Stimulated activated naive CD4-positive, alpha-beta T cell treated with Interleukin-2 at 50 U/mL for 16 hours (primary cell): ENCODE measurements at places on chromosomes 5 and 9.
A peak's percentile ranks its signal among the peaks of the same experiment; 100 is the strongest.

DNA sequence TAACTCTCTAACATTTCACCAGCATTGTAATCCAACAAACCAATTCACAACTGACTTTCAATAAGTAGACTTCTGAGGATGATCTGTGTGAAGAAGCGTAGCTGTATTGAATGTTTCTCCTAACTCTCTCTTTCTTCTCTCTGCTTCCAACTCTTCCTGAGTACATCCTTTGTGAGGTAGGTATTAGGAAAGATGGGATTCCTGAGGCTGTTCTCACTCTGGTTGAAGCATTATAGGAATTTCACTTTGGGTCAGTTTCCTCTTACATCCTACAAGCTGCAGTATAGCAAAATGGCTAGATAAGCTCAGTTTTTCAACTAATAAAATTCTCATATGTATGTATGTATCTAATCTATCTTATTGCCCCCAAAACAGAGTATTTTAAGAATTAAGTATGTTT lies 702.8 kb downstream of the CETN3 start:
- DNase-seq, result no peak

DNA sequence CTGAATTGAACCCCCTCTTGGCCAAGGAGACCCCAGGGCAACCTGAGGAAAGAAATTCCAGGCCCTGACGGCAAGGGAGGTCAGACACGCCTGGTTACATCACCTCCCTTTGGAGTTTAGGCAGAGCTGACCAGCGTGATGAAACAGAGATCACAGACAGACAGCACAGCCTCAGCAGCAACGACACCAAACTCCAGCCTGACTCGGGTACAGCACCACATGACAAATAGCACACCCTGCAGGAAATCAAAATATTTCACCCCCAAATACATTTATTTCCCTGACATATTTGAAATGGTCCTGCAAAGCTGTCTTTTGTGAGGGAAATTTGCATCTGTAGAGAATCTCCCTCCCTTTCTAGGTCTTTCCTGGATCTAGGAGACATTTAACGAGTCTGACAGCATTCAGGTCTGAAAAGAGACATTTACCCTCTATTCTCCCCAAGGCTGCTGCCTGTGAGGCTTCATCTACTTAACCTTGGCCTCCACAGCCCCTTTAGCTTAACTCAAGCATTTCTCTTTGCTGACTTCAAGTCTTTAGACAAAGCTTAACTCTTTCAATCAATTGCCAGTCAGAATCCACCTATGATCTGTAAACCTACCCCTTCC lies 2.6 kb downstream of the QSOX2 start:
- DNase-seq, result no peak

DNA sequence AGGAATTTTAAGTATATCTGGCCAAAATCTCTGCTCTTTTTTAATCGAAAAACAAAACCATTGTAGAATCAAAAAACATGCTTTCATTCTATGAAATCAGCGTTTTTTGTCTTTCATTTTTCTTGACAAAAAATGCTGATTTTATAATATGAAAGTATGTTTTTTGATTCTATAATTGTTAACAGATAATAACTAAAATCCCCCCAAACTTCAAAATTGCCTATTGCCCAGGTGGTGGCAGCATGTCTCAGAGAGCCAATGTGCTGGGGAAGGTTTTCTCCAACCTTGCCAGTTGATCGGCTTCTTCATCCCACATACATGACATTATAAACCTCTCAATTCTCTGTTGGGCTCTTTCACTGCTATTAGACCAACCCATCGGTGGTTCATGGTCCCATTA lies 5.1 kb upstream of the SMIM15 start:
- DNase-seq, result no peak

- DNase-seq, result no peak
Observed at GRCh38 chr5:59066367-59067163, 483.7 kb downstream of the RAB3C start.

GRCh38 chr5:128317481-128317880 lies 220.6 kb downstream of the FBN2 start:
- DNase-seq, result no peak

DNA sequence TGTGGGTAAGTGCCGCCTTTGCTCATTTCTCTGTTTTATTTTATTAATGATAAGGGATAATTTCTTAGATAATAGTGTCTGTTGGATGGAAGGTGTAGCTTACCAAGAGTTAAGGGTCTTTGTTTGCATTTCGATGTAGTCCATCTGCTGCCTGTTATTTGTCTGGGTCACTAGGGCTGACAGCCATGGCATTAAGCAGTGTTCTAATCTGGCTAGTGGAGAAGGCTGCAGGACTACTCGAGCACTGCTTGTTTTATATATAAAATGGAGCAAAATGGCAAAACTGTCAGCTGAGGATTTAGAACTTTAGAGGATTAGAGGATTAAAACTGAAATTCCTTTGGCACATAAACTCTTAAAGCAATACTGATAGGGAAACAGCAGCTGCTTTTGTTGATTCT lies 67.5 kb downstream of the C7 start:
- DNase-seq, result no peak

- no peak for DNase-seq
Observed at GRCh38 chr9:129623331-129623730, 2.4 kb upstream of the C9orf50 start.

DNA sequence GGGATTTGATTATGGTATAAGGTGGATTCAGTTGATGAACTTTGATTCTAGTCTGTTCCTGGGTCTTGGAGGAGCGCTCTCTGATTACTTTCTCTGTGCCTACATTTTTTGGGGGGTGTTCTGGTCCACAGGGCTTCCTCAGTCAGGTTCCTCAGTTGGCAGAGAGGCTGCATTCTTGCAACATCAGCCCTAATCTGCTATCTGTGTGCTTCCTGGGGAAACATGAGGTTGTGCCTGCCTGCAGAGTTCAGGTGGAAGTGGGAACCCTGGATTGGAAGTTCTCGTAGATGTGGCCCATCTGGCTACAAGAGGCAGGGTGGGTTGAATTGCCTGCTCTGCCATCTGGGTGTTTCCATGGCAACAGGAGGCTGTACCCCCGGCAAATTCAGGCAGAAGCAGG lies 24.5 kb downstream of the POLK start:
- no peak for DNase-seq

- no peak for DNase-seq
Observed at GRCh38 chr5:132639706-132640130, 18.3 kb upstream of the IL13 start.

GRCh38 chr5:175246242-175246888 lies 197.6 kb downstream of the DRD1 start:
- peak; percentile 1 for DNase-seq

GRCh38 chr9:35914301-35914807 lies 5.1 kb downstream of the SPAAR start:
- no peak for DNase-seq

DNA sequence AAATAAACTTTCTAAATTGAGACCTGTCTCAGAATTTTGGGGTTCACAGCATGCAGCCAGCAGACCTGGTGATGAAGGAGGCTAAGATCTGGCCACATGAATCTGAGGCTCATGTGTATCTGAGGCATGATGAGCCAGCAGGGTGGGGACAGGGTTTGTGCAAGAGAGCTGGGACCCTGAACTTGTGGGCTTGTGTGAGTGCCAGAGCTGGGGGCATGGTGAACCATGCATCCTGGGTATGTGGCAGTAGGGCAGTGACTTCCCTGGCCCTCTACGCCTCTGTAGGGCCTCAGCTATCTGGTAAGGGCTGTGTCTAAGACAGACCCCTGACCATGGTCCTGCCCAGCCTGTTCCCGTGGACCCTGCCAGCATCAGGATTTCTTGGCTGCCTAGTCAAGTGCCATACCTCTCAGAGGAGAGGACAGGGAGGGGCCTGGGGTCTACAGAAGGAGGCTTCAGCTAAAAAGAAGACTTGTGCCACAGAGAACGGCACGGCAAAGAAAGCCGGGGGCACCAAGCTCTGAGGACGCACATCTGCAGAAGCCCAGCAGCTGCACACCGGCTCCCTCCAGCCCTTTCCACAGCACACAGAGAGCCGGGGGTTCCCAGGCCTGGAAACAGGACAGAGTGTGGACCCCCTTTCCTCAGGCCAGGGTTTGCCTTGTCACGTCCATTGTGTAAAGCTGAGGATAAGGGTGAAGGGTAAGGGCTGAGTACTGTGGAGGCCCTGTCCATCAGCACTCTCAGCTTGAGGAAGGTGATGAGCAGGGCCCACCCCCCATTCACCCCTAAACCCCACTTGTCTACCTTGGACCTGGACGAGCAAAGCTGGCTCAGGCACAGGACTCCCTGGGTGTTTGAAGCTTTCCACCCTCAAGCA lies 130.1 kb downstream of the MRPL36 start:
- DNase-seq, result no peak

GRCh38 chr5:169433221-169433651 lies 132.3 kb upstream of the SLIT3 start:
- DNase-seq, result no peak

DNA sequence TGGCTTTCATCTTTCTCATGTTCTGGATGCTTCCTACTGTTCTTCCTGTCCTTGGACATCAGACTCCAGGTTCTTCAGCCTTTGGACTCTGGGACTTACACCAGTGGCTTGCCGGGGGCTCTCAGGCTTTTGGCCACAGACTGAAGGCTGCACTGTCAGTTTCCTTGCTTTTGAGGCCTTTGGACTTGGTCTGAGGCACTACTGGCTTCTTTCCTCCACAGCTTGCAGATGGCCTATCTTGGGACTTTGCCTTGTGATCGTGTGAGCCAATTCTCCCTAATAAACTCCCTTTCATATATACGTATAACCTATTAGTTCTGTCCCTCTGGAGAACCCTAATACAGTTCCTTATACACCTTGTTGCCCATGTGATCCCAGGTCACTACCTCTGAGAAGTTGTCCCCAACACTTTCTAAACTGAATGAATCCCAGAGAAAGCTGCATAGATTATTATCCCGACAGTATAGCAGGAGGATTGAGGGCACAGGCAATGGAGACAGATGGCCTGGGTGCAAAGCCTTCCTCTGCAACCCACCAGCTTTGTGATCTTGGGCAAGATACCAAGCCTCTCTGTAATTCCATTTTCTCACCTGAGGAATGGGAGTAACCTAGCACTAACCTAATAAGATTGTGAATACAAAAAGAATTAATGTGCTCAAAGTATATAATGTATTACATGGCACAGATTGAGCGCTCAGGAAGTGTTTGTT lies 449.6 kb upstream of the BRINP1 start:
- no peak for DNase-seq

GRCh38 chr5:31502506-31502905 lies 29.4 kb downstream of the DROSHA start:
- no peak for DNase-seq

DNA sequence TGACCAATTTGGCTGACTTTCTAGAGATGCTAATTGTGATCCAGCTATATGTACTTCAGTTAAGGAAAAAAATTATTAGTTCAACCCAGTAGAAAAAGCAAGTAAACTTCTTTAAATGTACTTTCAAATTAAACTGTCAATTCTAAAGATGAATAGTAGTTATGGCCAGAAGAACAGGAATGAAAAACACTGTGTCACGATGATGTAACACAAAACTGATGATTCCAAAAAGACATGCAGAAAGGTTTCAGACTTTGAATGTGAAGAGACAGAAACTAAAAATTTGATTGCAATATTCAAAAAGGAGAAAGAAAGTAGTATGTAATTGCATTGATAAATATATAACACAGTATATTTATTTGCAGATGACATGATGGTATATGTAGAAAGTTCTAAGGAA lies 127.3 kb upstream of the NR4A3 start:
- DNase-seq, result no peak

- DNase-seq, result no peak
Observed at GRCh38 chr5:143116814-143117213, 286.7 kb downstream of the NR3C1 start.

- DNase-seq, result no peak
Observed at GRCh38 chr9:114824110-114824509, 18.3 kb upstream of the TNFSF15 start.

GRCh38 chr5:72166070-72166979 lies 59.0 kb downstream of the MAP1B start:
- no peak for DNase-seq

DNA sequence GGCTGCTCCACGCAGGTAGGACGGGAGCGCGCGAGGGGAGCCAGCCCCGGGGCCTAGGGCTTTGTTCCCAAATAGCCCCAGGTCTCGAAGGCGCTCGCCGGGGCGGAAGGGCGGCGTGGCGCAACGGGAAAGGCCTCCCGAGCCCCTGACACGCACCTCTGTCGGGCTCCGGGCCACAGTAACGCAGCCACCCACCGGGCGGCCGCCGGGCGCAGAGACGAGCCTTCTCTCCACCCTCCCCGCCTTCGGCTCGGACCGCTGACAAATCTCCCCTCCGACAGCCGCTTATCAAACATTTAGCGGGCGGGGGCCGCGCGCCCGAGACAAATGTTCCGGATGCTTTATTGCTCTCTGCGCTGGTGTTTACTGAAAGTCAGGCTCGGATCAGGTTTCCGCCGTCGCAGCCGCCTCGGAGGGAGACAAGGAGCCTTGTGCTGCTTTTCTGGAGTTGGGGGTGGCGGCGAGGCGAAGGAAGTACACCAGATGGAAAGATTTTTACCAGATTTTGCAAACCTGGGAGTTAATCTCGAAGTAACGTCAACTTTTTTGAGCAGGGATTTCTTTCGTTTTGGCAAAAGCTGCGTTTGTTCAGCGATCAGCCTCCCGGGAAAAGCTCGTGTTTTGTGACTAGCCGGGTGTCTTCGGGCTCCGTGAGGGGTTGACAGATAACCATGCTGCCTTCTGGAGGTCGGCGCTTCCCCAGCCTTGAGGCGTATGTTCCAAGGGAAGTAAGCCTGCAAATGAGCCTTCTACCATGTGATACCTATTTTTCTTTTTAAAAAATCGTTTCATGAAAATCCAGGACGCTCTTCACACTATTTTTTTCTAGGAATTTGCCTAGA lies 950 bp downstream of the RGMB start:
- peak; percentile 53 for DNase-seq

GRCh38 chr9:91056917-91057316 lies 255.3 kb downstream of the SYK start:
- no peak for DNase-seq

- DNase-seq, result peak; percentile 6
Observed at GRCh38 chr9:31347082-31347617, 1037.3 kb upstream of the ACO1 start.

GRCh38 chr5:178461004-178461730 lies 129.0 kb downstream of the COL23A1 start:
- DNase-seq, result peak; percentile 7

DNA sequence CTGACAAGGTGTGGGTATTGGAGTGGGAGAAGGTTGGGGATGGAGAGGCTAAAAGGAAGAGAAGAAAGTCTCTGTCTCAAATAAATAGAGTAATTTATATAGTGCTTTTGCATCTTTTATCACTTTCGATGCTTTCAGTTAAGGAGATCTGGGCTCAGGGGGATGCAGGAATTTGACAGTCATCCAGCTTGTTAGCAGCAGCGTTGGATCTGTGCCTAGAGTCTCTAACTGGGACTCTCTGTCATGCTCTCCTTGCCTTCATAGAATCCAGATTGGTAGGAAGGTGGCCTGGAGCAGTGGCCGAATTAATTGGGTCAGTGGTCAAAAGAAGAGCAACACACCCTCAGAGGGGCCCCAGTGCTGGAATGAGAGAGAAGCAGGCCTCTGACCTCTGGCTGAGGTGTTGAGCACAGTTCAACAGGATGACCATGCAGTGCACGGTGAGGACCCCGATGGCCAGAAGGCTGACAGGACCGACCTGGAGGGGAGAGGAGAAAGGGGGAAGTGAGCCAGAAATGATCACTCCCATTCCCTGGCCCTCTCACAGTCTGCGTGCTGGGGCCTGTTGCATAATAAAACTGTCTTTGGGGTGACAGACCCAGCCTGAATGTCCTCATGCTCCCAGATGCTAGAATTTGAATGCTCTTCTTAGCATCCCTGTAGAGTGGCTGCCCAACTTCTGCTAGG lies 7.6 kb downstream of the SLC36A3 start:
- no peak for DNase-seq

- DNase-seq, result no peak
Observed at GRCh38 chr9:80059979-80060378, 488.2 kb downstream of the TLE4 start.

- no peak for DNase-seq
Observed at GRCh38 chr5:78109891-78110324, 184.6 kb downstream of the AP3B1 start.

GRCh38 chr9:95077766-95078370 lies 239.6 kb downstream of the FANCC start:
- no peak for DNase-seq
